ENCODE measurements at places on chromosomes 16 and 17.

GRCh38 chr16:86886651-86887050 lies 308.3 kb downstream of the FOXL1 start:
- no peak for DNase-seq

- DNase-seq, result no peak
Observed at GRCh38 chr16:81634380-81635062, 144.6 kb upstream of the PLCG2 start.

DNA sequence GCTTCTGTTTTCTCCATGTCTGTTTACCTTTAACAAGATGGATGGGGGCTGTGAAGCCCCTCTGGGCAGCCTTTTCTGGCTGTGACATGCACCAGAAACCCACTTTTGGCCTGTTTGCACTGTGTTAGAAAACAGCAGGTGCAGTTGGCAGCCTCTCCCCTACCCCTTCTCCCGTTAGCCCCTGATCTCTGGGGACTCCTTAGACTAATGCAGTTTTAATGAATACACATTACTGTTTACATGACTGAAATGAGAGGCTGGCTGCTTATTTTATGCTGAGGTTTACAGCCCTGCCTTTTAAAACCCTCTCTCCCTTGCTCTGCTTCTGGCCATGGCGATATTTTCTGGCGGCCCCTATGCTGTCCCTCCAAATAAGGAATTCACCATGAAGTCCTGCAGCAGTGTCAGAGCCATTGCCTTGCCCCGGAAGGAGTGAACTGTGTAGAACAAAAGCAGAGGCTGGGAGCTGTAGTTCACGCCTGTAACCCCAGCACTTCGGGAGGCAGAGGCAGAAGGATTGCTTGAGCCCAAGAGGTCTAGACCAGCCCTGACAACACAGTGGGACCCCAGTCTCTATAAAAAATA lies 79.3 kb downstream of the PRKCB start:
- DNase-seq, result no peak

- no peak for DNase-seq
Observed at GRCh38 chr16:12260647-12261262, 284.2 kb downstream of the SNX29 start.

DNA sequence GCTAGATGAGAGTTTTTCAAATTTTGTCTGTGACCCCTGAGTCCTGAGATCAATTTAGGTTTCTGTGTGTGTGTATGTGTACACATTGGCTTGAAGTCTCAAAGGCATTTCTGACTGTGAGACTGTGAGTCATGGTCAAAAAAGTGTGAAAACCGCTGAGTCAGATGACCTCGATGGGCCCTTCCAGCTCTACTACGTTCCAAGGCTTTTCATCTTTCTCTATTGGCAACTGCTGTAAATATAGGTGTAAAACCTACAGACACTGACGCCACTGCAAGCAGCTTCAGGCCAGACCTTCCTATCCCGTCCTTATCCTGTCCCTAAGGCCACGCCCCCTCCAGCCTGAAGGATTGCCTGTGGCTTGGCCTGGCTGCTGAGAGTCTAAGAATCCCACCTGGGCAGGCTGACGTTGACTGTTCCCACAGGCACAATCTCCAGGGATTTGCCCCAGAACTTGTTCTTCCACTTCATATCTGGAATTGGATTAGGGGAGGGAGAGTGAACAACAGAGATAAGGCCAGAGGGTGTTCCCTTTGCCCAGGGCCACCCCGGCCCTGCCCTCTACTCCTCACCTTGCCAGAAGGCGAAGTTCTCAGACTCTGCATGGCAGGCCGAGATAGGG lies 11.3 kb downstream of the OSBPL7 start:
- no peak for DNase-seq

GRCh38 chr16:85029408-85029784 lies 1.8 kb downstream of the KIAA0513 start:
- DNase-seq, result peak; percentile 73

- no peak for DNase-seq
Observed at GRCh38 chr17:46979147-46979863, at the start of gene RPRML. TSS of gene RPRML (minus strand) at chr17:46979253. CDS start at chr17:46979007, 246 bp downstream.

GRCh38 chr16:19710191-19710908 lies 7.7 kb downstream of the KNOP1 start:
- DNase-seq, result no peak

DNA sequence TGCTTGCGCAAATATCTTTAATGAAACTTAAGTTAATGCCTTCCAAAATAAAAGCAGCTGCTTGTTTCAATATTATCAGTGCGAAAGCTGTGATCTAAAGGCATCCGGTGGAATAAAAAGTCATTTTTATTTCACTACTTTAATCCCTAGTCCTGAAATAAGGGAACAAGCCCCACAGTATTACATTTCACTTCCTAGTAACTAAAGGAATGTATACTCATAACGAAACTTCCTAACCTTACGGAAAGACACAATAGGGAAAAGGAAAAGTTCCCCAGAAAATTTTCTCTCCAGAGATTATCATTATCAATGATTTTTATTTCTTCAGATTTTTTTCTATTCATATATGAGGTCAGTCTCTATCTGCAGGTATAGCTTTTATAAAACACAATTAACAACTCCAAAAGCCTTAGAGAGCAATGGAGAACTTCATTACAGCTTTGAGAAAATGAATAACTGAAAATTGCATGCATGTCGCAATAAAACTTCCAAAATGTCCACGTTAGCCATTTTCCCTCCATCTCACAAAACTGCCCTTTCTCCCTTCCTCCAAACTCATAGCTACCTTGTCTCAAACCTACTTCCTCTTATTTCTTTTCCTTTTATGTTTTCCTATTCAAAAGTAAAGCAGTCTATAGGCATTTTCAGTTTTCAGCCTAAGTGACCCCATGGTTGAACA lies 154.3 kb upstream of the MED13 start:
- DNase-seq, result no peak

DNA sequence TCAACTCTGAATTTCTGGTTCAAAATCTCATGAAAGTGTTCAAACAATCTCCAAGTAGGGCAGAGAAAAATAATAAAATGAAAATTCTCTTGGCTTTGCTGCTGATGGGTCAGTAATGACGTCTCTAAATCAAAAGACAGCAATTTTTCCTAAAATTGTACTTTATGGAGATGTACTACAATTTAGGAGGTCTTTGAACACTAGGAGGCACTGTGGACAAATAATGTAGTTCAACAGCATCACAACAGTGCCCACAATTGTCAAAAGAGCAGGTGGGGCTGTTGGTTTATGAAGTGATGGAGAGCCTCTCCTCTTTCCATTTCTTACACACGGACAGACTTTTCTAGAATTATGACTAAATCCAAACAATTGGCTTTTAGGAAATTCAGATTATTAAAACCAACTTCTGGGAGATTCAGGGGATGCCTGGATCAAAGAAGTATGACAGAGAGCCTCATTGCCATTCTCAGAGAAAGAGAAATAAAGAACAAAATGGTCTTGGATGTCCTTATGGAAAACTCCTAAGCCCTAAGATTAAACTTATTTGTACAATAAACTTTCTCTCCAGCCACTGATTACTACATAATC lies 23.8 kb downstream of the EZH1 start:
- no peak for DNase-seq

- no peak for DNase-seq
Observed at GRCh38 chr16:56683424-56684172, 1.3 kb downstream of the MT1X start.

GRCh38 chr17:82767041-82767754 lies 15.3 kb downstream of the TBCD start:
- no peak for DNase-seq

GRCh38 chr17:36498155-36498554 lies 11.7 kb downstream of the ZNHIT3 start:
- no peak for DNase-seq

DNA sequence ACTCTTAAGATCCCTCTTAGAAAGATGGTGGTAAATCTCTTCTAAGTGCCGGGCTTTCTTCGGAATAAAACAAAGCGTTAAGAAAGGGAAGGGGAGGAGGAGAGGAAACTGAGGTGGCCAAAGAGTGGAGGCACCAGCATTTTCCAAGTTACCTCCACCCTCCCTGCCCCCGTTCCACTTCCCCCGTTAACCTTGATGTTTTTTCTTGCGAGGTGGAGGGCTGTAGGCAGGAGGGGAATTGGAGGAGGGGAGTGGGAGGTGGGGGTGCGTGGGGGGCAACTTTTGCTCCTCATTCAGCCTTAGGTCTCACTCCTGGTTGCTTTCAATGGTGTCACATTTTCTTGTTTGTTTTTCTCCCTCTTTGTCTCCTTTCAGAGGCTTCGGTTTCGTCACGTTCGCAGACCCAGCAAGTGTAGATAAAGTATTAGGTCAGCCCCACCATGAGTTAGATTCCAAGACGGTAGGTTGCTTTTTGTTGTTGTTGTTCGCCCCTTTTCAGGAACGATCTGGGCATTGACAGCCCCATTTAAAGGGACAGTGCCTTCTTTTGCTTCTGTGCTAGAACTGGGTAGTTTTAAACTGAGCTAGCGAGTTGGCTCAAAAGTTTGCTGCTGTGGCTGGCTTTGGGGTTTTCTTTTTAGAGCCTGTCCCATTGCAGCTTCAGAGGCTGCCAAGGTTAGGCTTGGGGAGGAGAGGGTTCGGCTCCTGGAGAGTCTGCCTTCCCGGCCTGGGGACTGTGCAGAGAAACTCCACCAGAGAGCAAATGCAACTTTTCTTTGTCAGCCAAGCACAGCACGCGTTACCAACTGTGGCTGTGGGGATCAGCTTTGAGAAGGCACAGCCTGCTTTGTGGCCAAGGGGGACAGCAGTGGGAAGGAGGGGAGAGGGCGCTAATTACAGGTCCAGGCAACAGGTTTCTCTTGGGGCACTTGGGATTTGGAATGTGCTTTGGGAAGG lies 1.9 kb downstream of the MSI2 start:
- no peak for DNase-seq

- DNase-seq, result no peak
Observed at GRCh38 chr17:51407576-51407975, 147.2 kb downstream of the UTP18 start.

- no peak for DNase-seq
Observed at GRCh38 chr16:53091466-53092211, 36.8 kb downstream of the CHD9 start.

DNA sequence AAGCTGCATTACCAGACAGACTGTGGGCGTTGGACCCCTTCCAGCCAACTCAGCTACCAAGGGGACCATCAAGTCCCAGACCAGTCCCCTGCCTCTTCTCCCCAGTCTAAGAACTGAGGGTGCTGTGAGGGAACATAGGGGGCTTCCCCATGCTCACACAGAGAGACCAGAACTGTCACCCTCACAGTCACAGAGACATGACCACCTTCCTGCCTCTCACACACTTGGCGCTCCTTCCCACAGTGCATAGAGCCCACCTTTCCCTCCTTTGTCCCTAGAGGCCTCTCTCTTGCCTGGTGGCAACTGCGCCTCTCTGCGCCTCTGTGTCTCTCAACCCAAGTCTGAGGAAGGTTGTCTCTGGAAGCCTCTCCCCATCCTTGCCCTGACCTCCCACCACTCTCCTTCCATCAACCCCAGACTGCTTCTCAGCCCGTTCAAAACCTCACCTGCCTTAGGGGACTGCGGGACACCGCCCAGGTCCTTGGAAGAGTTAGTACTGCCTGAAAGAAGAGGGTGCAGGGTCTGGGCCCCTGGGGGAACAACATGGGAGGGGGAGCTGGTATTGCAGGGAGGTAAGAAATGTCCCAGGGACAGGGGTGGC lies 6.1 kb upstream of the LHX1 start:
- no peak for DNase-seq

DNA sequence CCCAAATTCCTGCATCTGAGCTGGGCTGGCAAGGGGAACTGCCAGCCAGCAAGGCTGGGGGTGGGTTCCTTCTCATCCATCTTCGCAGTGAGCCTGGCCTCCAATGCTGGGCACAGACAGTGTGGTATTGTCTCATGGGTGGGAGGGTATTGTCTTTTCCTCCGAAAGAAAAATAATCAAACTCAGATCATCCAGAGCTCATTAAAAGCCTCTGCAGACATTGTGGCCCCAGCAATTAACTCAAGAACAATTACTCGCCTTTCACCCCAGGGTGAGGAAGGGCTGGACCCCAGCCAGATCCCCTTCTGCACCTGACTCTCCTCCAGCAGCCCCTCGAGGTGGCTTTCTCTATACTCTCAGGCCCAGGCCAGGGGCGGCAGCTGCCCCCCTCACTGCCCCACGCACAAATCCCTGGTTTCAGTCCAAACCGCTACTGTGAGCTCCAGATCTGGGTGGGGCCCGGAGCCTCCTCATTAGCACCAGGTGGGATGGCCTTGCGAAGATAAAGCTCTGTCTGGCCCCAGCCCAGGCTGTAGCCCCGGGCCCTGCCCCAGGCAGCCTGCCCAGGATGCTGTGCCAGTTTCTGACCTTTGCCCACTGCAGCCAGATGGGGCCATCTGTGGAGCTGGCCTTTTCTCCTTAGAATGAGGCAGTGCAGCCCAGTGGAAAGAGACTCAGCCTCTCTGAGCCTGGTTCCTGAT lies 2.3 kb upstream of the KRT15 start:
- no peak for DNase-seq

- DNase-seq, result no peak
Observed at GRCh38 chr17:9445424-9445823, 130.2 kb downstream of the STX8 start.

DNA sequence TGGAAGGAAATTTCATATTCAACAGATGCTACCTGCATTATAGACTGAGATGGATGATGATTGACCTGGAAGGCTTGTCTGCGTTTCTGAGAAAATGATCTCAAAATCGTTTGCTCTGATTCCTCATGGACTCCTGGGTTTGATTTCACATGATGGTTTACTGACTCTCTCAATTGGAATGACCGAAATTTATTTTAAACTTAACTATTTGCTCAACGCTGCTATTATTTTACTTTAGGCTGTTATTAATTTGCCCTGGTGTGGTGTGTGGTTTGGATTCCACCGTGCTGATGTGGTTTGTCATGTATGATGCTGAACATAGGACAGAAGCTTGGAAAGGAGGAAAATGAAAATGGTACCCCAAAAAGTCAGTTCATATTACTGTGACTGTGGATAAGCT lies 37.3 kb upstream of the ELAC2 start:
- no peak for DNase-seq

- no peak for DNase-seq
Observed at GRCh38 chr17:73027130-73027741, 65.3 kb downstream of the SLC39A11 start.

All from T-helper 2 cell (primary cell).